Dermis microvascular lymphatic vessel endothelial cell (primary cell): ENCODE measurements at places on chromosomes 12 and 14. TPM values are rescaled to one million over a fixed set of nuclear protein-coding genes. Genes with fewer than 3 reads are reported as not detected.

C12orf50 gene
- under 0.01 TPM in 1 of 2 replicates, not detected in the other for total RNA-seq

PDE3A gene
- total RNA-seq: 0.39 and 0.51 TPM in 2 replicates

GRCh38 chr12:130184404-130185090 is 22.3 kb downstream of the FZD10 start:
- DNase-seq: no peak

DNA sequence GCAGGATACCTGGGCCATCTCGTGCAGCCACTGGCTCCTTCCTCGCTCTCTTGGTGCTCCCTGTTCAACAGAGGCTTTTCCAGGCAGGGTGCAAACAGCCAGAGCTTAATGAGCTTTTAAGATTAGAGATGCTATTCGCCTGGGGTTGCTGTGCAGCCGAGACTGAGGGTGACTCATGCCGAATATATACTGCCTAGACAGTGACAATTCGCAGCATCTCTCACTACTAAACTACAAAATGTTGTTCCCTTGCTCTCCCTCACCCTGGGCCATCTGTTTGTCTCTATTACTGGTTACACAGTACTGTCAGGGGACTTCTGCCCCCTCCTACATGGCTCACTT is 26.0 kb upstream of the TESC start:
- no peak for DNase-seq

DNA sequence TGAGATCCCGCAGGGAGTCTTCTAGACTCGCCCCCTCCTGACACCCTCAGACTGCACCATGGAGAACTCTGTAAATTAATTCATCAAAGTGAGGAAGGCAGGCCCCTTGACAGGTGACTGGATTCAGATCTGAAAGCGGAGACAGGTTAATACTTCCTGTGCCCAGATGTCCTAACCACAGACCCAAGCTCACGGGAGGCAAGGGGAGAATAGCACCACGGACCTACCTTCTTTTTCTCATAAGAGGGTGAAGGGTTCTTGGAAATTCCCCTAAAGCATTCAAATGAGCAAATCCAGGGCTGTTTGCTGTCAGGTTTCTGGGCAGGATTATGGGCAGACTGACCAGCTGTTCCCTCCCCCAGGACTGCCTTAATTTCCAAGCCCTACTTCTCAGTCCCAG is 170.0 kb downstream of the ZFP36L1 start:
- no peak for DNase-seq

DNA sequence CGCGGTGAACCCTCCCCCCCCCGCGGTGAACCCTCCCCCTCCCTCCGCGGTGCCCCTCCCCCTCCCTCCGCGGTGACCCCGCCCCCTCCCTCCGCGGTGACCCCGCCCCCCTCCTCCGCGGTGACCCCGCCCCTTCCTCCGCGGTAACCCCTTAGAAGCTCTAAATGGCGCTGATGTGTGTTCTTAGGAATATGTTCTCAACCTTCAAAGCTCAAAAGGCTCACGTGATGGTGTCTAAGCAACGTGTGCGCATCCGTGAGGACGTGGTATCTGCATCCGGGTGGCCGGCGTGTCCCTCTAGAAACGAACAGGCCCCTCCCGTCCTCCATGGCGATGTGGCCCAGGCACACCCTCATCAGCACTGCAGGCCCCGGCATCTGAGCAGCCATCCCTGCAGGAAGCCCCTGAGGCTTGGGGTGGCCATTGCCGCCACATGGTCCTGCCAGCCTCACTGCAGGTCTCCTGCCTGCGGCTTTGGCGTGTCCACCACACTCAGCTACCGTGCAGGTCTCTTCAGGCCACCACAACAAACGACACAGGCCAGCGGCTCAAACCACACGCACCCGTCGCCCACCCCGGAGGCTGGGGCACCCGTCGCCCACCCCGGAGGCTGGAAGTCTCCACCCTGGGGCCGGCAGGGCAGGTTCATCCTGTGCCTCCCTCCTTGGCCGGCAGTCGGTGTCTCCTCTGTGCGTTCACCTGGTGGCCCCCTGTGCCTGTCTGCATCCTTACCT is 14.5 kb upstream of the FBRSL1 start:
- DNase-seq: no peak

DNA sequence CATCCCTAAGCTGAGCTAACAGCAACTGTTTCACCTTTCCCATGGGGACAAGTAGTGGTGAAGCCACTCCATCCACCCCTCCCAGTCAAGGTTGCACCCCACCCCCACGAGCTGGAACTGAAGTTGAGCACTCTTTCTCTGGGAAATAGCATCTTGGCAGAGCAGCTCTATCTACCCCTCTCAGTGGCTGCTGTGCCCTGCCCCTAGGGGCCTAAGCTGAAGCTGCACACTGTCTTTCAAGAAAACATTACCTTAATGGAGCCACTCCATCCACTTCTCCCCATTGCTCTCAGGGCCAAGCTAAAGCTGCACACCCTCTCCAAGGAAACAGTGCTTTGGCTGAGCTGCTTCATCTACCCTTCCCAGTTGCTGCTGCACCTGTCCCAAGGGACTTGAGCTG is 170.6 kb upstream of the CCDC196 start:
- DNase-seq: no peak
